ENCODE measurements at places on chromosomes 1 and 21.

- no peak for DNase-seq
Observed at GRCh38 chr1:32984455-32985171, 20.0 kb upstream of the RNF19B start.

- no peak for DNase-seq
Observed at GRCh38 chr1:94666797-94667196, 125.2 kb upstream of the F3 start.

- no peak for DNase-seq
Observed at GRCh38 chr1:8465692-8466091, 147.8 kb downstream of the SLC45A1 start.

DNA sequence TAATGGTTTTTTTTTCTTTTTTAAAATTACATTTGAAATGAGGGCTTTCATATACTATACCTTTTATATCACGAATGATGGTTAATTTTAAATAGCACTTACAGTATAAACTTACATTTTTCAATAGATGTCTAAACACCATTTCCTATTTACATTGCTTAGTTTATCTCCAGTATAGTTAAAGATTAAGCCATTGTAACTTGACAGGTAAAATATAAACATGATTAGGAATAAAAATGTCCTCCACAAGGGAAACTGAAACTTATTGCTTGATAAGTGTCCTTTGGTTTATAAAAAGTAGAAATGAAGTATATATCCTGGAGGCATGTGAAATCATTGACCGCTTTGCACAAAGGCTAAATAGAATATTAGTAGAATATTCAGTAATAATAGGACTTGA, 20.2 kb downstream of the CTH start:
- DNase-seq, result no peak

DNA sequence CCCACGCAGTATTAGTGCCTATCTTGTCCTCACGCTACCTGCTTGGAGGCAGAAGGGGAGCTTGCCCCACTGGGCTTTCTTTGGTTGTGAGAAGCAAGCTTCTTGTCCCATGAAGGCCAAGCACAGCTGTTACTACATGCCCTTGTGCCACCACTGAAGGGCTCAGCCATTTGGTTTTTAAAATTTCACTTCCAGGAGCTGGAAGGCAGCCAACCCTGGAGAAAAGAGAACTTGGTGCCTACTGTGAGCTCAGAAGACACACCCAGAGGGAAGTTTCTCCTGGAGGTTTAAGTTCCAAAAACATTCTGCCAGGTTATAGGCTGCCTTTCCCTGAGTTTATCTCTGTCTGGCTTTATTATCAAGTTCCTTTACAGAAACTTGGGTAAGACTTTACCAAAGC, 187.4 kb downstream of the SLC35F3 start:
- no peak for DNase-seq

GRCh38 chr1:248590055-248590454, 7.4 kb downstream of the OR2T10 start:
- no peak for DNase-seq

DNA sequence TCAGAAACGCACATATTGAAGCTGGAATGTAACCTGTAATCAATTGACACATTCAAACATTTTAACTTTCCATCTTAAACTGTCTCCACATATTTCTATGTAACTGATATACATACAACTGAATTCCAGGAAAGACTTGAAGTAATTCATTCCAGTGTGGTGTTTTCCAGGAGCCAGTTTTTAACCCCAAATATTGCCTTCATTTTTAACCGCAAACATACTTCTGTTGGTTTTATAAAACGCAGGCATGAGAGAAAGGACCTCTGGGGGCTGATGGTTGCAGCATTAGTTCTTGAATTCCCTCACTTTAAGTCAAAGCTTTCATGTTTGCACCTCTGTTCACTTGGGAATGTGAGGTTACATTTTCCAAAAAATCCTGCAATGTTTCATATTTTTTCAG, 204.1 kb downstream of the CRB1 start:
- DNase-seq, result no peak
